ENCODE measurements at places on chromosomes 1 and 21.

DNA sequence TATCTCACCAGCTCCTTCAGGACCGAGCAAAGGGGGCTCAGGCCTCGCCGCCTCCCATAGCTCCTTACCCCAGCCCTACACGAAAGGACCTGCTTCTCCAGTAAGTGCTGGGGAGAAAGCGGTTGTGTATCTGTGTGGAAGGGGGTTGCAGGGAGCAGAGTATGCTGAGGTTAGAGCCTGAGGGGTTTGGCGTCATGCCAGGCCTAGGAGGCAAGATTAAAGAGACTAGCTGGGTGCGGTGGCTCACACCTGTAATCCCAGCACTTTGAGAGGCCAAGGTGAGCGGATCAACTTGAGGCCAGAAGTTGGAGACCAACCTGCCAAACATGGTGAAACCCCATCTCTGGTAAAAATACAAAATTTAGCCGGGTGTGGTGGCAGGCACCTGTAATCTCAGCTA is 14.1 kb upstream of the RASSF5 start:
- DNase-seq: no peak

- DNase-seq: no peak
These were observed 9.2 kb downstream of the POU3F1 start for GRCh38 chr1:38037221-38037939.

GRCh38 chr1:95286479-95286878 is 52.5 kb downstream of the RWDD3 start:
- DNase-seq: no peak

DNA sequence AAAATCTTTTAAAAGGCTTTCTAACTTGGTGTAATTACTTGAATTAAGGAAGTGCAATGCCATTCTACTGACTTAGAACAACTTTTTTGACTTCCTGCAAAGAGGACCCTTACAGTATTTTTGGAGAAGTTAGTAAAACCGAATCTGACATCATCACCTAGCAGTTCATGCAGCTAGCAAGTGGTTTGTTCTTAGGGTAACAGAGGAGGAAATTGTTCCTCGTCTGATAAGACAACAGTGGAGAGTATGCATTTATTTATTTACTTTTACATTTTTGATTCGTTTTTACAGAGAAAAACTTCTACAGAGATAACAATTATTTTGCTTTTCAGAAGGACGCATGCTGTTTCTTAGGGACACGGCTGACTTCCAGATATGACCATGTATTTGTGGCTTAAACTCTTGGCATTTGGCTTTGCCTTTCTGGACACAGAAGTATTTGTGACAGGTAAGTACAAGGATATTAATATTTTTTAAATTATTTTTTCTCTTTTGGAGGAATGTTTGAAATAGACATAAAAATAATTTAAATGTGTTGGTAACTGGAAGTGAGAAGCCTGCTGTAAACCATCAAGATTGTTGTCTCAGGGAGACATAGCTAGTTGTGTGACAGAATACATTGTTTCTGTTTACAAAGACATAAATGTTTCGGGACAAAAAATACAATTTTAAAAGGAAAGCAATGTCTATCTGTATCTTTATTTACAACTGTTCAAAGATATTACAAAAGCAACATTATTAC is at the start of gene PTPRC:
PTPRC (plus strand) TSS at position 147 of the 742 bp plus-strand sequence; CDS start at position 376, 229 bp downstream.
- DNase-seq: no peak

GRCh38 chr1:33456502-33456886 is 16.0 kb upstream of the ZSCAN20 start:
- DNase-seq: no peak

- no peak for DNase-seq
These were observed 148.7 kb upstream of the NR5A2 start for GRCh38 chr1:199878823-199879222.

- no peak for DNase-seq
These were observed 94.6 kb downstream of the VPS13D start for GRCh38 chr1:12324423-12324822.

DNA sequence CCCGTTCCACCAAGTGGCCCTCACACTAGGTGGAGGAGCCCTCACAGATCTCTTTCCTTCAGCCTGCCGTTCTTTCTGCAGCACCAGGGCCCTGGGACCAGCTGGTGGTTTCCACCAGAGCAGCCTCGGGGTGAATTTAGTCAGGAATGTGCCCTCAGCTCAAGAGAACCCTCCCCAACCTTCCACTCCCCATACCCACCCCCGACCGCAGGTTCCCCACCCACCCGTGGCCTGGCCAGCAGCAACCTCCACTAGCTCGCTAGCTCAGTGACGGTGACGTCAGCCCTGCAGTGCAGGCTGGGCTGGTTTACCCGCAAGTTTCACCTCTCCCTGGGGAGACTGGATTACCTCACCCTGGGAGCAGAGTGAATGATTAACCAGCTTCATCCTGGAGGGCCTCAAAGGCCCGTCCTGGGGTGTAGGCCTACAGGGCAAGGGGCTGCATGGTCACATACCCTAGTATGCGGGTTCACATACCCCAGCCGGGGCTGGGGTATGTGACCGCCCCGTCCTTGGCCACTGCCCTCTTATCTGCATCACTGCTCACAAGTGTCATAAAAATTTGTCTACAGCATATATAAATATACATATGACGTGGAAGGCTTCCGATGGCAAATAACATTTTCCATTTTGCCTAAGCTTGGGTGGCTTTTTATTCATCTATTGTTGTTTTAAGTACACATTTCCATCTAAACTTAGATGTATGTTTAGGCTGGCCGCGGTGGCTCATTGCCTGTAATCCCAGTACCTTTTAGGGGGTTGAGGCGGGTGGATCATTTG is 24.5 kb downstream of the ELF3 start:
- peak; percentile 82 for DNase-seq

- DNase-seq: no peak
These were observed 8.2 kb downstream of the SSBP3 start for GRCh38 chr1:54397980-54398379.

DNA sequence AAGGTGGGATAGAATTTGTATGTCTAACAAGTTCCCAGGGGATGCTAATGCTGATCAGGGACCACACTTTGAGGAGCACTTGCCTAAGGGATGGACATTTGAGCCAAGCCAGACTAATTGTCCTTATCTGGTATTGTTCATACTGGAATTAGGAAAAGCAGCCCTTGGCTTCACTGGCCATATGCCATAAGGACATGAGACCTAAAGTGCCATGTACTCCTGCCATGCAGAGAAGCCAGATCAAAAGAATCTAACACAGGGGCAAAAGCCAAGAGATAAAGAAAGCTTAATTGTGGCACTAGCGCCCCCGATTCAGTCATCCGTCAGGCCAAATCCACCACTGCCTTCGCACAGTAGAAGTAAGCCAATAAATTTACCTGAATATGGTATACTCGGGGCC is 45.7 kb downstream of the RNF11 start:
- DNase-seq: no peak

DNA sequence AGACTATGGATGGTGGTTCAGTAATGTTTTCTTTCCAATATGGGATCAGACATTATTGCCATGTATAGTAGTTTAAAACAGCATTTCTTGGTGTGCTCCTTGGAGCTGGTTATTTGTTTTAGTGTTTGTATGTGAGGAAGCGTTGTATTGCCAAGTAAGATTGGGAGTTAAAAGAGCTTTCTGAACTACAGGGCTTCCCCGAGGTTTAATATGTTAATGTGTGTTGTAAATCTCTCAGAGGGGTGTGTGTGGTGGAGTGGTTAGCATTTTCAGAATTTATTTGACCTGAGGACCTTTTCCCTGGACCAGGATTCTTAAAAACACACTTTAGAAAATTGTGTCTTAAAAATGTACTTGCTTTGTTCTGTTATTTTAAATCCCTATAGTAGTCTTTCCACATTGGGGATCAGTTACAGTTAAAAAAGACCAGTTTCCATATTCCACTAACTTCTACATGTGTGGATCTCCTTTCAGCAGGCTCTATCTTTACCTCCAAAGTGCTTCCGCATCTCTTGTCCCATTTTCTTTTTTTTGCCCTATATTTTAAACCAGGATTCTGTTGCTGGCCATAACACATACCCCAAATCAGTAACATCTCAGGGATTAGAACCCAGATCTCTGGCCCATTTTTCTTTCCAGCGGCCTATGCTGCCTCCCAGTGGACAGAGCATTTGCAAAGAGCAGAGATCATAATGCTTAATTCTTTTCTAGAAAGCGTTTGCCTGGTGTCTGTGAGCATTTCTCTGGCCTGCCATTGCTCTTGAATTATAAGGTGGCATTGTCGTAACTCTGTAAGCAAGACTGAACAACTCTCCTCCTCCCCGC is 58.6 kb downstream of the PBX1 start:
- DNase-seq: no peak

GRCh38 chr1:193058529-193059281 is 455 bp downstream of the UCHL5 start:
- DNase-seq: no peak

Measured in type B pancreatic cell (in vitro differentiated cells).